ENCODE measurements at places on chromosomes 7 and 10.

- no peak for DNase-seq
Measured at GRCh38 chr7:2084331-2084730, 148.4 kb downstream of the MAD1L1 start.

DNA sequence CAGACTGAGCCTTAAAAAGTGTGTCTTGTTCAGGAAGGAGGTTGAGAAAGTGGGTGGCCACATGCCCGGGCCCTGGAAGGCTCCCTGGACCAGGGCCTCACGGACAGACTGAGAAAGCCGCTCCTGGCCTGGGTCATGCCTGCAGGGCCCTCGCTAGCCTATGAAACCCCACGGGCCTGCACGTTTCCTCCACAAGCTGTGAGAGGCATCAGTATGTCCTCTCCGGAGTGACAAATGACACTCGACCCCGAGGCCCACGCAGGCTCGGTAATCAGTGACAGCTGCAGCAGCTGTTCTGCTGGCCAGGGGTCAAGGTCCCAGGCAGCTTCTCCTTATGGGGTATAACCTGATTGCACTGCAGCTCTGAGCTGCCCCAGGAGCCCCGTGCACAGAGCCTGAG lies 47.6 kb downstream of the ASB13 start:
- no peak for DNase-seq

GRCh38 chr10:33273295-33274002 lies 61.0 kb downstream of the NRP1 start:
- DNase-seq, result no peak

- no peak for DNase-seq
Measured at GRCh38 chr7:27112955-27113949, 10.8 kb upstream of the HOXA2 start.

GRCh38 chr7:135859538-135859937 lies 110.9 kb upstream of the FAM180A start:
- no peak for DNase-seq

DNA sequence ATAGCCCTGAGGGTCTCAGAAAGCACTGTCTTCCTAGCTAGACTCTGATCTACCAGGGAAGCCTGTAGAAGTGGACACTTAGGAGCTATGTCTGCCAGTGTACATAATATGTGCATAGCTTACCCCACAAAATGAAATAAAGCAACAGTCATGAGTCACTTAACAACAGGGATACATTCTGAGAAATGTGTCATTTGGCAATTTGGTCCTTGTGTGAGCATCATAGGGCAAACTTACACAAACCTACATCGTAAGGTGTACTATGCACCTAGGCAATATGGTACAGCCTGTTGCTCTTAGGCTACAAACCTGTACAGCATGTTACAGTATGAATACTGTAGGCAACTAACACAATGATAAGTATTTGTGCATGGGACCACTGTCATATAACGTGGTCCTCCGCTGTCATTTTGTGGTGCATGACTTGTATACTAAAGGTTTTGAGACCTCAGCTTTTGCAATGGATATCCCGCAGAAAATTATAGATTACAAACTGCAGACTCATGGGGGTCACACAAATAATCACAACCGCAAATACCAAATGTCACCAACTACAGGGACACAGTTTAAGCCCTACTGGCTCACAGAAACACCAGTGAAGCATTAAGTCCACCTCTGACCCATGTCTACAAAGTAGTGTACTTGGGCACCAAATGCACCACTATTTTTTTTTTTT lies 1.7 kb downstream of the URGCP start:
- no peak for DNase-seq

DNA sequence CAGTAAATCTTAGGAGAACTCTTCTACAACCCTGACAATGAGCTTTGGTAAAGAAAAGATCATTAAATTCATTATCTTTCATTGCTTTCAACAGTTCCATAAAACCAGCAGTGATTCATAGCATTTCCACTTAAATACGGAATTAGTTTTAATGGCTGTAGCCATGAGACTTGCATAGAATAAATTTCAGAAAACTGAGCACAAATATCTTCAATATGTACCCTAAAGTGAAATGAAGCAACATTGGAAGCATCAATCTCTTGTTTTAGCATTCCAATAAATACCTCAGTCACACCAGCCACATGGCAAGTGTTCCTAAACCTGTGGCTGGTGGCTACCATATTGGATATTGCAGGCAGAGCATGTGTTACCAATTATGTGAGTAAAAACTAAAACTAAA lies 3.6 kb upstream of the RARRES2 start:
- DNase-seq, result no peak

DNA sequence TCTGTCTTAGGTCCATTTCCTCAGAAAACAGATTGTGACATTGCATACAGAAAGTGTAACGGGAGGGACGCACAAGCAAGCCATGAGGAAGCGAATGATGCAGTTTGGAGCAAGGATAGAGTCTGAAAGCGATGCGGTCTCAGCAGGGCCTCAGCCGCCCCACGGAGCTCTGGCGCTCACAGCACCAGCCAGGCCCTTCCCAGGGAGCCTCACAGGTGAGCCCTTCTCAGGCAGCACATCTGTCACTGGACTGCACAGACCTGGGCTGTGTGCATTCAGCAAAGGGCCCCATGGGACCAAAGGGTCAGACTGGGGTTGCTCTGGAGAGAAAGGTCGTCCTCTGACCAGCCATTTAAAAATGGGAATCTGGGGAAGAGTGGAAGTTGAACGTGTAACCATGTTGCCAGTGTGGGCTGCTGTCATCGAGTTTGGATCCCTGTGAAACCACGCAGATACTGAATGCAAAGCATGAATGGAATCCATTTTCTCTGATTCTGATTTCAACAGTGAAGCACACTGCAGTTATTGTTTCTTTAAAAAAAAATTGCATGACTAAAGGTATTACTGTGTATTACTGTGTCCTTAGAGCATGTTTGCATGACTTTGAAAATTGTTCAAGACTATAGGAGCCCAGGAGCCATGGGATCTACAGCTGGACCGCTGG lies 350.0 kb upstream of the AKR1E2 start:
- DNase-seq, result no peak

DNA sequence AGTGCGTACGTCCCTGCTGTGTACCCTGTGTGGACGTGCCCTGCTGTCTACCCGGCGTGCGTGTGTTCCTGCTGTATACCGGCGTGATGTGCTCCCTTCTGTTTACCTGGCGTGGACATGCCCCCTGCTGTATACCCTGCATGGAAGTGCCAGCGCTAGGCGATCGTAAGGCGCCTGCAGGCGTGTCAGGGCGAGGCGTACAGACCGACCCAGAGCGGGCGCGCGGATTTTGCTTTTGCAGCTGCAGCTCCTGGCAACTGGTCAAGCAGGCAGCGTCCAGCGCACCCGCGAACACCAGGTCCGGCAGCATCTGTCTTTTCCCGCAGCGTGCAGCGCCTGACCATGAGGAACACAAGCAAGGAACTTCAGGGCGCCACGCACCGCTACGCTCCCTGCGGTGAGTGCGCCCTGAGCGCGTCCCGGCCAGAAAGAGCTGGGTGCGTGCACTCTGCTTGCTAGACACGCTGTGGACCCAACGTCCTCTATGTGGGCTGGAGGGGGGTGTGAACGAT lies 680 bp downstream of the C7orf57 start:
- DNase-seq, result no peak

- no peak for DNase-seq
Measured at GRCh38 chr10:97270523-97271154, 21.8 kb downstream of the ARHGAP19 start.

GRCh38 chr7:49781996-49782395 lies 8.6 kb downstream of the VWC2 start:
- no peak for DNase-seq

DNA sequence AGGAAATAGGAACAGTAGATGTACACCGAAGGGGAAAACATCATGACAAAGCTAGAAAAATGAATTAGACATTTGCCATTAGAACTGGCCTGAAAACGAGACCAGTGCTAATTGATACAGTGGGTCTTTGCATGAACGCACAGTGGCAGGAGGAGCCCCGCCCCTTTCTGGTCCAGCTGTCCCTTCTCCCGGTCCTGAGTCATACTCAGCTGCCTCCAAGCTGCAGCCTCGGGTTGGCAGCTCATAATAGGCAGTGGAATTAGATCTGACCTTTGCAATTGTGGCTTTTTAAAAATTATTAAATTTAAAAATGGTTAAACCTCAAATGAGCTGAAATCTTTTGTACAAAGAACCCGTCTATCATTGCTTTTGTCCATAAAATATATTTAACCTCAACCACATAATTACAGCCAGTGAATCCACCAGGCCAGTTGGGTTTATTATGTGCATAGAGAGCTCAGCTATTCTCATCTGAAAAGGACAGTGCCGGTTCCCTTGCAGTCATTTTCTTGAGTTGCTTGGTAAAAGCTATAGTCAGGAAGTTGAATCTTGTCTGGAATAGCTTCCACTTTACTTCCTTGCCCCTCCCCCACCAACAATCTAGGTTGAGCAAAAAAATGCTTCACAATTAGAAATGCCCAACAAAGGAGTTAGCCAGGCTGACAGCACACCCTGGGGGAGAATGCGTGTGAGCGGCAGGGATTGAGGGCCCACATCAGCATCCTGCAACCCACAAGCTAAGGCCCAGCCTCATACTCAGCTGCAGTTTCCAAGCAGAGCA lies 147.1 kb downstream of the BUB3 start:
- DNase-seq, result no peak

DNA sequence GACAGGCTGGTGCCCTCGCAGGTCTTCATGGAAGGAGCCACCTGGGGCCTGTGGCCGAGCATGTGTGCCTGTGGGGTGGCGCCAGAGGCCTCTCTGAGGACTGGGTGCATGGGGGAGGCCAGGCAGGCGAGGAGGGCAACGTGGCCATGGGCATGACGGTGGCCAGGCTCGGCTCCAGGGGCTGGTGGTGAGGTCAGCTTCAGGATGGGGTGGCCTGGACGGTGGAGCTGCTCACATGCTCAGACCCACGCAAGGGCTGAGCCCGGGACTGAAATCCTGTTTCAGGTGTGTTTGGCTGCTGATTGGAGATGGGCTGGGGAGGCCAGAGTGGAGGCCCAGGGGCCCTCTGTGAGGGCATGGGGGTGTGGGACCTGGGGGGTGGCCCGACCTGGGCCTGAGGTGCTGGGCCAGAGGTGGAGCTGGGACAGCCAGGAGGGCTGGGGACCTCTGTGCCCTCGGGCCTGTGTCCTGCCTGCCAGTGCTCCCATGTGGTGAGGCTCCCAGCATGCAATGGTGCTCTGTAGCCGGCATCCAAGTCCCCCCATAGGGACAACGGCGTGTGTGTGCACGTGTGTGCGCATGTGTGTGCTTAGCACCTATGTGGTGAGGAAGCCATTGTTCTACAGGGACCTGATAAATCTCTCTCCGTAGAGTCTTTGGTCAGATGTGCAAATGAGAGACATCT lies 71.1 kb downstream of the INPP5A start:
- no peak for DNase-seq

DNA sequence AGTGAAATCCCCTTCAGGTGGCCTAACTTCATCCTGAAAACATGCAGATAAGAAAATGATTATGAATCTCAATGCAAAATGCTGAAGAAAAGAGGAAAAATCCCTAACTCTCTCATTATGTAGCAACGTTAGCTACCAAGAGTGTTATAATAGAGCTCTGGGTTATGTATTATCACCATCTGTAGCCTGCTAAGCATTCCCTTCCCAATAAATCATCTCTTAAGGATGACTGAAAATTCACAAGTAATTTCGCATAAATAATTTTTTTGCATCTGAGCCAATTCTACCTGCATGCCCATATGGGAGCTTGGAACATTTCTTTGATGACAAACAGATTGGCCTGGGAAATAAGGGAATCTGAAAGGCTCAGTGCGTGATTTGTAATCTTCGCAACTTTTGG lies 216.1 kb downstream of the HTR7 start:
- no peak for DNase-seq

- no peak for DNase-seq
Measured at GRCh38 chr10:95350219-95350829, 59.5 kb upstream of the PDLIM1 start.

DNA sequence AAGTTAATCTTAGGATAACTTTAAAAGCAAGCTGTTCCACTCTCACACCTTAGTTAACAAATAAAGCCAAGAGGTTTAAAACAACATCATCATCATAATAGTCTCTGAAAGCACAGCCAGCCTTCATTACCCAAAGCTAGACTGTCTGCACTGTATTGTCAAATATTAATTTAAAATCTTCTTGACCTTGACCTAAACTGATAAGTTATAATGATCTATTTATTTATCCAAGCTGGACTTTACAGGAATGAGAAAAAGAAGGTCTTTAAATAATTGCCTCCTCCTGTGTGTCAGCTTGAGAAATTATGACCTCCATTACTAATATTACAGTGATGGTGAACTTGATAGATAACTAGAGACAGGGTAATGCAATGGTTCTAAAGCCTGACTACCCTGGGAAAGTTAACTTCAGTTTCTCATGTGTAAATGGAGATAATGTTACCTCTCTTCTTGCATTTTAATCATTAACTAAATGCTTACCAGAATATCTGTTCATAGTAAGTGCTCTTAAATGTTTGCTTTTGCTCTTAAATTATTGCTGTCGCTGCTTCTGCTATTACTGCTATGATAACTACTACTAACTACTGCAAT lies 111.0 kb downstream of the KAT6B start:
- no peak for DNase-seq

GRCh38 chr7:5500777-5501350 lies 77.2 kb upstream of the TNRC18 start:
- no peak for DNase-seq

- DNase-seq, result no peak
Measured at GRCh38 chr10:98472196-98472595, 25.5 kb upstream of the HPS1 start.

DNA sequence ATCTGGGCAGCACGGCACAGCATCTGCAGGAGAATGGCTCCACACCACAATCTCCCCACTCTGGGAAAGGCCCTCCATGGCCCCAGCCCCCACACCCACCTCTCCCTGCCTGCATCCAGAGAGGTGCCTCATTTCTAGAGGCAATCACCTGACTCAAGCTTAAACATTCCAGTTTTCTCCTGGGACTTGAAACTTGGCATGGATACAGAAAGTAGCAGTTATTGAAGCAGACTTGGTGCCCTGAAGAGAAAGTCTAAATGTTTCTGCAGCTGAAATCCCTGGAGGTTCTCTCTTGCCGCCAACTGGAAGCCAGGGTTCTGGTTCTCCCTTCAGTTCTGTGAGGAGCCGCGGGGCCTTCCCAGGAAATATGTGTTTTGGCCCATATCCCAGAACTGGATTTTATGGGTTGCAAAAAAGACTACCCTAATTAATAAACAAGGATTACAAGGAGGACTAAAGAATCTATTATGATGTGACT lies 122.8 kb downstream of the SKIDA1 start:
- no peak for DNase-seq

GRCh38 chr10:115049318-115049717 lies 43.8 kb upstream of the ATRNL1 start:
- no peak for DNase-seq

GRCh38 chr7:8284606-8285005 lies 22.6 kb upstream of the ICA1 start:
- no peak for DNase-seq

- DNase-seq, result no peak
Measured at GRCh38 chr7:106681815-106682495, 21.0 kb upstream of the CCDC71L start.

GRCh38 chr10:86958116-86958900 lies at the start of gene SNCG:
TSS of gene SNCG (plus strand) at chr10:86958599. CDS start at chr10:86958698, 99 bp downstream.
- DNase-seq, result no peak

DNA sequence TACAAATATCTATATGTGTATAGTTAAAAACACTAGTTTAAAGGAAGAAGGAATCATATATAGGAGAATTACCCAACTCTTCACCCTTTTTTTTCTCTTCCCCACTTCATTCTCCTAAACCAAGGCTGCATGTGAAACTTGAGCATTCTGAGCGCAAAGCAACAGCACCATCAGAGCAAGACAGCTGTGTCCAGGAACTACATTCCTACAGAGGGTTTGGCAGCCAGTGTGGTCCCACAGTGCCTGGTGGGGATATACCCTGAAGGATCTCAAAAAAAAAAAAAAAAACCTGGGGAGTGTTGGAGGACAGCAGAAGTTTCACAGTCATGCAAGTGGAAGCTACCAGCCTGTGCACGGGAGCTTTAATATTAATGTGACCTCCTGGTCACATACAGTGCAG lies 310.4 kb downstream of the CTNNA3 start:
- no peak for DNase-seq

All from CD4-positive, alpha-beta T cell treated with Interleukin-17A for 1 hour (primary cell).